ENCODE measurements at places on chromosomes 4 and X.

GRCh38 chrX:15790769-15791290 lies 546 bp downstream of the ZRSR2 start:
- DNase-seq = peak; percentile 35

DNA sequence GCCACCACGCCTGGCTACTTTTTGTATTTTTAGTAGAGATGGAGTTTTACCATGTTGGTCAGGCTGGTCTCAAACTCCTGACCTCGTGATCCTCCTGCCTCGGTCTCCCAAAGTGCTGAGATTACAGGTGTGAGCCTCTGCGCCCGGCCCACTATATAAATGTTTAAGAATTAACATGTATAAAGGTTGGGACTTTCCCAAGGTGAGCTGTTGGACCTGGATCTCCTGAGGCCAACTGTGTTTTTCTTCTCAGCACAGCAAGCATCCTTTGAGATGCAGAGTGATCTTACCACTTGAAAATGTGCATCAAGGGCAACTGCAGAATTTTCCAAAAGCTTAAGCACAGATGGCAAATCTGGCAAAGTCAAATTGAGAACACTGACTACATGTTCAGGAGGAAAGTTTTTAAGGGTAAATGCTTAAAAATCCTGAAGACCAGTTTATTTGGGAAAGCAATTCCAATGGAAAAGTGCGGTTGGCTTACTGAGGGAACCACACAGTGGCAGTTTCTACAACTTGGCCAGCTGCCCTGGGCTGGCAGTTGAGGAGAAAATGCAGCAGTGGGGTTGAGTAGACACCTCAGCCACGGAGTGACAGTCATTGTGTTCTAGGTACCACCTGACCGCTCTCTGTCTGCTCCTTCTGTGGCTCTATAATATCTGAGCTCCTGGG lies 168.9 kb downstream of the CBR4 start:
- no peak for DNase-seq

GRCh38 chrX:43423876-43424275 lies 232.2 kb upstream of the MAOA start:
- no peak for DNase-seq

DNA sequence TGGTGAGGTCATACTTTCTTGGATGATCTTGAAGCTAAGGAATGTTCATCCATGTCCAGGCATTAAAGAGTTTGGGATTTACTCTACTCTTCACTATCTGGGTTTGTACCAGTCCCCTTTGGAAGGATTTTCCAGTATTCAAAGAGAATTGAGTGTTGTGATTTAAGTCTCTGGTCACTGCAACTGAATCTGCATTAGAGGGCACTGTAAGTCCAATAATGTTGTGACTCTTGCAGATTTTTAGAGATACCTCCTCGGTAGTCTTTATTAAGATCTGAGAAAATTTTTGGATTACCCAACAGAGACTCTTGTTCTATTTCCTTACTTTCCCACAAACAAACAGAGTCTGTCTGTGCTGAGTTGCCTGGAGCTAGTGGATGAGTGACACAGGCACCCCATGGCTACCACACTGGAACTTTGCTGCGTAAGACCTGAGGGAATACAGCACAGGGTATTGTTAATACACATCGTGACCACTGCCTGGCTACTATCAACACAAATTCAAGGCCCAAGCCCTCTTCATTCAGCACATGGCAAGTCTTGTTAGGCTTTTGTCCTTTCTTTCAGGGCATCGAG lies 357.1 kb upstream of the KLHL4 start:
- DNase-seq = no peak

GRCh38 chr4:125331116-125331515 lies 16.4 kb downstream of the FAT4 start:
- DNase-seq = no peak

GRCh38 chr4:23888421-23889319 lies 1.2 kb downstream of the PPARGC1A start:
- DNase-seq = no peak

- peak; percentile 80 for DNase-seq
These were observed 11.2 kb upstream of the PDGFRA start for GRCh38 chr4:54217642-54218495.

- no peak for DNase-seq
These were observed 55.3 kb downstream of the RAPGEF2 start for GRCh38 chr4:159158083-159158617.

DNA sequence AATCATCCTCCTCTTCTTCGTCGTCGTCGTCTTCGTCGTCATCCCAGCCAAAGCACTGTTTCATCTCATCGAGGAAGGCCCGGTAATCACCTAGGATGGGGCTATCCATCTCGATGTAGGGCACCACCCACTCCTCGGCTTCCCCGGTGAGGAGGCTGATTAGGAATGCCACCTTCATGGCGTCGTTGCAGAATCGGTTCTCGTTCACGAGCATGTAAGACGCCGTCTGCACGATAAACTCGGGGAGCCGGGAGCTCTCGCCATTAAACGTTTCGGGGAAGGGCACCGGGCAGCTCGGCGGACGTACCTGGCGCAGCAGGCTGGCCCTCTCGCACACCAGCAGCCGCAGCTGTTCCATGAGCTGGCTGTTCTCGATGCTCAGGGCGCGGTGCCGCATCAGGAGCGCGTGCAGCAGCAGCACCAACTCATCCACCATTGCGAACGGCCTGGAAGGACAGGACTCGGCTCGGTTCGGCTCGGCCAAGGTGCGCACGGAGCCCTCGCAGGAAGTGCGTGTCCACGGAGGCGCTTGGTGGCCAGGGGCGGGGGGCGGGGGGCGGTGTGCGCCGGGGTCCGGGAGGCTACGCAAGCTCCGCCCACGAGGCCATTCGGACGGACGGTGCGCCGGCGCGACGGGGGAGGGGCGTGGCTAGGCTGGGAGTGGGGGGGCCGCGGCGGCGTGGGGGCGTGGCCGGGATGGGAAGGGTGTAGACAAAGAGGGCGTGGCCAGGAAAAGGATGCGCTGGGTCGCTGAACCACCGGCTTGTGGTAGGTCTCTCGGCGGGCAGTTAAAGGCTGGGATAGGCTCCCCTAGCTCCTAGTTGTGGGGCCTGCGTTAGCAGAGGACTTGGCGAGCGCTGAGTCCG lies at the start of gene LDOC1:
LDOC1 (minus strand) TSS at position 544 of the 866 bp plus-strand sequence; CDS start at position 436, 108 bp downstream.
- peak; percentile 48 for DNase-seq

GRCh38 chr4:108171339-108172230 lies 2.9 kb upstream of the LEF1 start:
- peak; percentile 38 for DNase-seq

- no peak for DNase-seq
These were observed 67.4 kb upstream of the SCML1 start for GRCh38 chrX:17669891-17670290.

DNA sequence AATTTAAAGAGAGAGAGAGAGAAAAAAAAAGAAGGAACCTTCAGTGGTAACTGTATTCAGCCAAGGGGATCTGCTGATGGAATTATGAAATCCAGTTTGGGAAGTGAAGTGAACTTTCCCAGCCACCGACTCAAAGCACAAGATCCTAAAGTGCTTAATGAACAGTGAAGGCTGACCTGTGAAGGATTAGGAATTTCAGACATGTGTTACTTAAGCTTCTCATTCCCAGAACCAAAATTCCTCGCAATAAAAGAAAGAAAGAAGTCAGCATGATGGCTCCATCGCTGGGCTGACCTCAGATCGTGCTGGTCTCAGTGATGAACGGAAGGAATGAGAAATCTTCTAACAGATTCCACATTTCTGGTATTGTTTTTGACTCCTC lies 135.2 kb downstream of the ARSF start:
- no peak for DNase-seq

DNA sequence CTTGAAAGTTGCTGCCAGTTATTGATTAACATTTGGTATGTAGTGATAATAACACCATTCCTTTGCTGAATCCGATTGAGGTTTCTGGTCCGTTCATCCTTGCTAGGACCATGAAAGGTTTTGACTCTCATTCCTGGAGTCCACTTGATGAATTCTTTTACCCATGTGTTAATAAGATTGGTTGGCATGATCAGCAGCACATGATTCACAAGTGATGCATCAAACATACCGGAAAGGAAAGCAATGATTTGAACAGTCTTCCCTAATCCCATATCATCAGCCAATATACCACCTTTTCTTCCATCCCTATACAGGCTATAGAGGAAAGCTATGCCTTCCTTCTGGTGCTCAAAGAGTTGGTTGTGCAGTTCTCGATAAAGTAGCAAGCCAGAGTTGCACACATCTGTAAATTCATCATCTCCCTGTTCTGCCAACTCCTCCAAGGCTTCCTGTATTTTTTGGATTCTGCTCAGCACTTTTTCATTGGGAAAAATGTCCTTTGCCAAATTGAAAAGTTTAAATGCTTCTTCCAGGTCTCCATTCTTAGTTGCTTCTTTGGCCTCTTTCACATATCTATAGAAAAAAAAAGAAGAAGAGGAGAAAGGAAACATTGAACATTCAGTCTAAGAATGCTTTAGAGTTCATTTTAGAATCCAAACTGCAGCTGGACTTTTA lies 26.7 kb downstream of the PIN4 start:
- DNase-seq = no peak

DNA sequence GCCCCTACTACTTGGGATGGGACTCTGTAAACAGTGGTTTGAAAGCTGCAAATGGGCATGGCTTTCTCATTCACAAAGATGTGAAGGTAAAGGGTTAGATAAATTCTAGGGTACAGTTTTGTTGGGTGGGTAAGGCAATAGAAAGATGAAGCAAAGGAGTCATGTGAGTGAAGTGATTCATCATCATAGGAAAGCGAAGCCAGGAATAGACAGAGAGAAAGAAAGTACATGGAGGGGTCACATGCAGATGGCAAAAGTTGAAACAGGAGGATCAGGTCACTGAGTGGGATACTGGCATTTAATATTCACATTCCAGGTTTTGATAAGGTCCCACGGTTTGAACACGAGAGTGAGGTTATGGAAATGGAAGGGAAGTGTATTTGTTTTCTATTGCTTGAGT lies 8.2 kb upstream of the ABCG2 start:
- DNase-seq = no peak

DNA sequence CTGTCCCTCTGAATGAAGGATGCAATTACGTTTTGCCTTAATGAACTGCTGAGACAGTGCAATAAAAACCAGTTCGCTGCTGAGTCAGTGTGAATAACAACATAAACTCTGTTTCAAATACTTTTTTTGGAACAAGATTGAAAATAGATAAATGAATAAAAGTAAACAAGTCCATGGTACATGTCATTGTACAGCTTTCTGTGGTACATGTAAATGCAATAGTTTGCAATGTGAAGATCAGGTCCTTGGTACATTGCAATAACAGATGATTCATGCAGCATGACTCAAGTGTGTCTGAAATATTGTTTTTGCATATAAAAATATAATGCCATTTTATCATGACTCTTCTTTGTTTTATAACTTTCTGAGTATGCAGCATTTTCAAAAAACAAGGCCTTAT lies 193.4 kb upstream of the PACRGL start:
- DNase-seq = no peak

GRCh38 chr4:40736910-40737309 lies 12.8 kb upstream of the NSUN7 start:
- peak; percentile 65 for DNase-seq

DNA sequence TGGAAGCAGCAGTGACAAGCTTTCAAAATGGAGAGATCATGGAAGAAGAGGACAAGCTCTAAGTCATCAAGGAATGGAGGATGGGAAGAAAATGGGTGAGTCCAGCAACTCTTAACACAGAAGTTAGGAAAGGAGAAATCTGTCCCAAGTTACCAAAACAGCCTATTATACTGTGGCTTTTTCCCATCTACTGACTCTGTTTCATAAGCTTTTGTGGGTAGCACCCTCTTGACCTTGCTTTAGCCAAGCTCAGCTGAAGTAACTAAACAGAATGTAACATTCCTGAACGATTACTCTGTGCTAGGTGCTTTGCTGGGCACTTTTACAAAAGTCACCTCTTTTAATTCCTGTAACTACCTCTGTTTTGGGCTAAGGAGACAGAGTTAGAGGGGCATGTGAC lies 54.9 kb downstream of the MAP7D2 start:
- DNase-seq = no peak

GRCh38 chr4:167867191-167867590 lies 225.1 kb upstream of the ANXA10 start:
- no peak for DNase-seq

DNA sequence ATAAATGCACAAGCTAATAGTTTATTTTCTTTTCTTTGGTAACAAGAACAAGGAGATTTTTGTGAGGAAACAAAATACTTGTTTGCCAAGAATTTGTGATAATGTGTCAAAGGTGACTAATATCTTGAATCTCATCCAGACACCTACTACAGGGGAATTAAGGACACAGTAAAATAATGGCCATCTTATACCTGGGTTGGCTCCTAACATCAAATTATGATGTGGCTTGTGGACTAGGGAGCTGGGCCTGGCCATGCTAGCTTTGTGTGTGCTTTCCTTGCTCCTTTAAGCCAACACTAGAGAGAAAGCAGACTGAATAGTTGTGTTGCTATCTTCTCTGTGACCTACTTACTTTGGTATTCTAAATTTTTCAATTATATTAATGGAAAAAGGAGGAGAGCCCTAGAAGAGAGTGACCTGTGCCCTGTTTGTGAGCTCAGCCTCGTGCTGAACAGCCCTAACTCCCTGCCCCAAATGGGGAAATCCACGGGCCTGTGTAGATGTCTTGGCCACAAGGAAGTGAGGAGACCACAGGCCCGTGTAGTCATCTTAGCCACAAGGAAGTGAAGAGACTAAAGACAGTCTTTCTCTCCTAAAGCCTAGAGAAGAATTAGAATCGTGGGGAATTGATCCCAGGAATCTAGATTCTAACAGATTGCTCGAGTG lies 23.3 kb downstream of the ARHGAP24 start:
- DNase-seq = peak; percentile 50

DNA sequence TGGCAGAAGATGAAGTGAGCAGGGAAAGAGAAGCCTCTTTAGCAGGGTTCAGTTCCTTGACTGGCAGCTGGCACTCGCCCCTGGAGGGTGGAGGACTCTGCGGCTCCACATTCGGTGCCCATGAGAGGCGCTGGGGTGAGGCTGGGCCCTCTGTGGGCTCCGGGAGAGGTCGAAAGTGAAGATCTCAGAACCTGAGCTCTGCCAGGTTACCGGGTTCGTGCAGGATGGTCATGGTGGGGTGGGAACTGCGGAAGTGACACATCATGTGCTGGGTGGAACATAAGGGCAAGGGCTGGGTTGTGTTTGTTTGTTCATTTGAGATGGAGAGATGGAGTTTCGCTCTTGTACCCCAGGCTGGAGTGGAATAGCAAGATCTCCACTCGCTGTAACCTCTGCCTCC lies 44.2 kb downstream of the TRIM61 start:
- no peak for DNase-seq

GRCh38 chr4:31045724-31046318 lies 325.7 kb downstream of the PCDH7 start:
- DNase-seq = no peak

All from GM13976 (cell line).